ENCODE measurements at places on chromosomes 2 and 18.

DNA sequence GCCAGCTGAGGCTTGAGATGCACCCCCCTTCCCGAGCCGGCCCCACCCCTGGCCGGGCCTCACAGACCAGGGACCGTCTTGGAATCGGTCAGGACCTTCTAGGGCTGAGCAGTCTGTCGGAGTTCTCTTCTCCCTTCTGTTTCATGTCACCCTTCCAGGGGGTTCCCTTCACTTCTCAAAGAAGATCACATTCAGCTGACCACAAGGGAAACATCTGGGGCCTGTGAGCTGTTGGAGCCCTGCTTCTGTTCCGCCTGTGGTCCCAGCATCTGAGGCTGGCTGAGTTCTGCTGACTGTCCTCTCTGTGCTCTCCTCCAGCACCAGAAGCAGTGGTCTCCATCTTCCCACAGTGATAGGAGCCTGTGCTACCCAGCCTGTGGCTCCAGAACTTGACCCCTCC, 106.5 kb downstream of the SEPTIN10 start:
- DNase-seq: no peak

DNA sequence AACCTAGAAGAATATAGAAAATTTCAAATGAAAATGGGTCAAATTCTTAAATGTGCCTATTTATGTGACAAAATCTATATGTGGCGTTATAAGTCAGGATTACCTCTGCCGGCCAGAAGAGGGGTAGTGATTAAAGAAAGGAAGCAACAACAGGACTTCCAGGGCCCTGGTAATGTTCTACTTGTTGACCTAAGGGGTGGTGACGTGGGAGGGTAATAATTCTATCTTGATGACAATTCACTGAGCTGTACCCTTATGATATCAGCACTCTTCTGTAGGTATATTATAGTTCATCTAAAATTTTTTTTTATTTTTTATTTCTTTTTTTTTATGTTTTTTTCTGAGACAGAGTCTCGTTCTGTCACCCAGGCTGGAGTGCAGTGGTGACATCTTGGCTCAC, 87.9 kb downstream of the STRN start:
- DNase-seq: no peak

- no peak for DNase-seq
Observed at GRCh38 chr2:158996378-158996993, 28.0 kb downstream of the TANC1 start.

GRCh38 chr2:50650403-50650810, 381.5 kb downstream of the NRXN1 start:
- no peak for DNase-seq

GRCh38 chr18:58863539-58864145, 1.0 kb upstream of the ZNF532 start:
- DNase-seq: no peak

DNA sequence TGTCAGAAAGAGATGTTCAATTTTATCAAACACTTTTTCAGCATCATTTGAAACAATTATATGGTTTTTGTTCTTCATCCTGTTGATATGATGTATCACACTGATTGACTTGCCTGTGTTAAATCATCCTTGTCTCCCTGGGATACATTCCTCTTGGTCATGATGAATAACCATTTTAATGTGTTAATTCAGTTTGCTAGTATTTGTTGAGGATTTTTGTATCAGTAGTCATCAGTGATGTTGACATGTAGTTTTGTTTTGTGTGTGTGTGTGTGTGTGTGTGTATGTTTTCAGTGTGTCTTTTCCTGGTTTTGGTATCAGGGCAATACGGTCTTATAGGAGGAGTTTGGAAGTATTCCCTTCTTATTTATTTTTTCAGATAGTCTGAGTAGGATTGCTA, 325.4 kb downstream of the ZNF804A start:
- DNase-seq: no peak

GRCh38 chr2:43186679-43187374, 39.6 kb downstream of the ZFP36L2 start:
- DNase-seq: no peak

DNA sequence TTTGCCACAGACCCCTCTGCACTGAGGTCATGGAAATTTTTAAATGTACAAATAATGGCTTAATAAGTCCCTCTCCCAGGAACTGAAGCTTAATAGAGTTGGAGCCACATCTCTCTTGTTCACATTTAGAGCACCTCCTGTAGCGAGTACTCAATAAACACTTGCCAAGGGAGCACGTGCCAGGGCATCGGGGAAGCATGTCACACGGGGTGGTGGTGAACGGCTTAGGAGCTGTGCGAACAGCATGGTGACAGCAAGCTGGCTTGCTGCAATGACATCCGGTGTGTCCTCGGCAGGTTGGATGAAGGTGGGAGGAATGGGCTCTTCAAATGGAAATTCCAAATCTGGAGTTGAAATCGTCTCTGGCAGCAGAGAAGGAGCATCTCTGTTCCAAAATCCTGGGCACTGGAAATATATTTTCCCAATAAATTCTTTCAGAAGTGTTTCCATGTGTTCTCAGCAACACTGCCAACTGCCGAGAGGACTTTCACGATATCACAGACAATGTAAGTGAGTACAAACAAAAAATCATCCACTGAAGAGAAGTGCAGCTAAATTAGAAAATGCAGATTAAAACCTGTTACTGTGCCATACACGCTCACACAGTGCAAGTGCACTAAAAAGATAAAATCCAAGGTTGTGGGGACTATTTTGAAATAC, 74.1 kb downstream of the GALR1 start:
- DNase-seq: no peak

GRCh38 chr2:155169317-155169716, 470.8 kb downstream of the KCNJ3 start:
- no peak for DNase-seq

GRCh38 chr2:10665833-10666232, 23.9 kb downstream of the NOL10 start:
- DNase-seq: no peak

DNA sequence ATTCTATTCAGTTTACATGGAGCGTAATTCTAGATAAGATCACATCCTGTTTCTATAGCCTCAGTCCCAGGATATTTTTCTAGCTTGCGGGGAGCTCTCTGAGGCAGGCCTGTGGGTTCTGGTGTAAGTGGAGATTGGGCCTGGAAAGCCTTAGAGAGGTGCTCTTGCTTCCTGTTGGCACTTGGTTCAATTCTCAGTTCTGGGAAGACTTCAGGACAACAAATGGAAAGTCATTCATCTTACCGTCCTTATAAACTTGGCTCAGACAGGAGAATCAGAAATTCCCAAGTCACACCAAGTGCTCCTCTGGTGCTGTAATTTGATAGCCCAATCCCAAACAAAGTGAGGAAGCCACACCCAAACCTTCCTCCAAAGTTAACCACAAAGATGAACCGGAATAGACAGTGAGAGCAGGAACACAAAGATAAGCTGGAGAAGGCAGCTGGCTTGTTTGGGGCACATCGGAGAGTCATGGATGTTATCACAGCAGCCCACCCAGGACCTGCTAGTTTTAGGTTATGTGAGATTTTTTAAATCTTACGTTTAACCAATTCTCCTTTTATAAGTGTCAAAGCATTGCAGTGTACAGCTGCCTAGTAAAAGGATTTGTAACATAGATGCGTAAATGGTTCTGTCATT, 144.3 kb upstream of the MAP3K20 start:
- DNase-seq: no peak

GRCh38 chr2:128745946-128746345, 427.3 kb upstream of the HS6ST1 start:
- DNase-seq: no peak

- no peak for DNase-seq
Observed at GRCh38 chr18:75276818-75277609, 66.4 kb downstream of the TSHZ1 start.

DNA sequence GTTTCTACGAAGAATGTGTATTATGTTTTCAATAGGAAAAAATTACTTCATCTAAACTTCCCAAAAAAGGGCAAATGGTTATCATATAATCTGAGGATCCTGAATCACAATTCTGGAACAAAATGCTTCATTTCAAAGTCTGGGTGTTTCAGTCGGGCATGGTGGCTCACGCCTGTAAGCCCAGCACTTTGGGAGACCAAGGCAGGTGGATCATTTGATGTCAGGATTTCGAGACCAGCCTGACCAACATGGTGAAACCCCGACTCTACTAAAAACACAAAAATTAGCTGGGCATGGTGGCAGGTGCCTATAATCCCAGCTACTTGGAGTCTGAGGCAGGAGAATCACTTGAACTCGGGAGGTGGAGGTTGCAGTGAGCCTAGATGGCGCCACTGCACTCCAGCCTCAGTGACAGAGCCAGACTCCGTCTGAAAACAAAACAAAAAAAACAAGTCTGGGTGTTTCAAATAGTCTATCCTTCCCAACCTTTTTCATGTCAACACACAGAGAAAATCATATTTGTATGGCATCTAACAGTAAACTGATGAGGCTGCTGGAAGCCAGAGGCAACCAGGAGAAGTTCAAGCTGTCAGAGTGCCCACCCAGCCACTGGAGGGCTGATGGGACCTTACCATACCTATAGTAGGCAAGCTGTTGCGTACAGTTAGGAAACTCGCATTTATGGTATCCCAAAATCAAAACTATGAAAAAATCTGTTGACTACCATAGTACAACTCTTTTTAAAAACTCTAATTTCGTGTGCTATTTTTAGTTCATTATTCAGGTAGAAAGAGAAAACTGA, 14.6 kb downstream of the NBAS start:
- no peak for DNase-seq

GRCh38 chr18:37508207-37508606, 57.4 kb downstream of the CELF4 start:
- DNase-seq: no peak

- no peak for DNase-seq
Observed at GRCh38 chr2:36672199-36672598, 24.3 kb upstream of the VIT start.

DNA sequence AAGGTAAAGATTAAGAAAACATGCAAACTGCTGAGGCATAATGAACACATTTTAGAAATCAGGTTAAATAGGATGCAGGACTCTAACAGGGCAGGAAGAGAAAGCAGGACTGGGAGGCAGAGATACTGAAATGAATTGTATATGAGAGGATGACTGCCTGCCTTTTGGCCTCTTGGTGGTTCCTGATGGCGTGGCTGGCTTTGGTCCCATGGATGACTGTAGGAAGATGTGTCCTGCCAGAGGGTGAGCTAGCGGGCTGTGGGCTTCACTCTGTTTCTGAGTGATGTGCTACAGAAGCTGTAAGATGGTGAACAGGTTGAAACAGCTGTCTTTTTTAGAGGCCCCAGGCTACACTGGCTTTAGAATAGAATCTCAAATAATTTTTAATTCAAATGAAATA, 517.0 kb downstream of the SLC4A3 start:
- no peak for DNase-seq

DNA sequence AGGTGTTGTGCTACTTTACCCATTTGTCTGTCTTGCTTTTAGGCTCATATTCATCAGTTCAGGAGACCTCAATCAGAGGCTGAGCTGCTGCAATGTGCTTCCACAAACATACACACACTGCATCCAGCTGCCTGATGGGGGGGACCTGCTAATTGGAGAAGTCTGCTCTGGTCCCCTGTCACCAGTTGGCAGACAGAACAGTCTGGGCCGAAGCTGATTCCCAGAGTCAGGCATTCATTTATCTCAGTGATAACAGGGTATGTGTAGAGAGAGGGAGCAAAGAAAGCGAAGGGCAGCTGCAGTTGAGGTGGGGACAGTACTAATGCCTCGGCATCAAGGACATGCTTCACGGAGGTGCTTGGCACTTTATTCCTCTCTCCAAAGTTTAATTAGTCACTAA, 584.3 kb upstream of the PIK3C3 start:
- no peak for DNase-seq

- no peak for DNase-seq
Observed at GRCh38 chr18:74113711-74114110, 33.9 kb downstream of the FBXO15 start.

- no peak for DNase-seq
Observed at GRCh38 chr2:6452702-6453481, 412.8 kb downstream of the CMPK2 start.

DNA sequence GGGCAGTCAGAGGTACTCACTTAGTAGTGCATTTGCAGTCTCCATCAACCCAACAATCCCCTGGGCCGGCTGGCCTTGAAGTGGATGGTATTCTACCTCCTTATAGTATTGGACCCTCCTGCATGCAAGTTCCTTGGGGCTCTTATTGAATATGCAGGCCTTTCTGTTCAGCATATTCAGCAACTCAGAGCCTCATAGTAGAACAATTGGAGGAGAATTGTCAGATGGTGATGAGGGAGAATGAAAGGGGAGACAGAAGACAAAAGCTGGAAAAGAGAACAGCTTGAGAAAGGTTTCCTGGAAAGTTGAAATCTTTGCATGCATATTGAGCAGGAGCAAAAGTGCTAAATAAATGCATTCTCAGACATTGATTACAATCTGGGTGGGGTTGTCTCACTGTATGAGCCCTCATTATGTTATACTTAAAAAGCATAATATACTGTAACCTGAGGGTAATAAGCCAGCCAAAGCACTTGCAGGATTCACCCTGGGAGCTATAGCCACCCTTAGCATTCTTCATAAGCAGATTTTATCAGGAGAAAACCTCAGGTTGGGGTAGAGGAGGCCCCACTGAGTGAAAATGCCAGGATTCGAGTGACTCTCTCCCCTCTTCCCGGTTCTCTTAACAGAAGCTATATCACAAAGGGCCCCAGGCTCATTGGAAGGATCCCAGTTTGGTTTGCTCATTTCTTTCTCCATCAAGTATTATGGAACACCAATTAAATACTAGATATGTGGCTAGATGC, 178.1 kb downstream of the MSH2 start:
- no peak for DNase-seq

- DNase-seq: no peak
Observed at GRCh38 chr2:219243291-219243761, 1.9 kb downstream of the GLB1L start.

GRCh38 chr2:36507408-36507812, 90.6 kb downstream of the FEZ2 start:
- peak; percentile 1 for DNase-seq

GRCh38 chr2:197296835-197297234, 13.7 kb downstream of the ANKRD44 start:
- DNase-seq: no peak

- no peak for DNase-seq
Observed at GRCh38 chr2:127382831-127383230, 4.9 kb downstream of the MAP3K2 start.

- DNase-seq: no peak
Observed at GRCh38 chr2:9228088-9228751, 21.6 kb downstream of the ASAP2 start.

- no peak for DNase-seq
Observed at GRCh38 chr2:65061910-65062339, 5.7 kb downstream of the CEP68 start.

Data from stimulated activated CD4-positive, alpha-beta T cell treated with anti-CD3 and anti-CD28 coated beads, Interleukin-4, amount 100 ng/mL, for 48 hours (primary cell).